ENCODE measurements at places on chromosomes 11 and 22. TPM values are rescaled to one million over a fixed set of nuclear protein-coding genes. Genes with fewer than 3 reads are reported as not detected.
A peak's percentile ranks its signal among the peaks of the same experiment; 100 is the strongest.

GRCh38 chr22:28599693-28600092 is 79.9 kb downstream of the TTC28 start:
- no peak for DNase-seq

The CALCA gene
- total RNA-seq: not detected

- no peak for DNase-seq
Observed at GRCh38 chr22:17789379-17790200, 15.3 kb upstream of the BID start.

DNA sequence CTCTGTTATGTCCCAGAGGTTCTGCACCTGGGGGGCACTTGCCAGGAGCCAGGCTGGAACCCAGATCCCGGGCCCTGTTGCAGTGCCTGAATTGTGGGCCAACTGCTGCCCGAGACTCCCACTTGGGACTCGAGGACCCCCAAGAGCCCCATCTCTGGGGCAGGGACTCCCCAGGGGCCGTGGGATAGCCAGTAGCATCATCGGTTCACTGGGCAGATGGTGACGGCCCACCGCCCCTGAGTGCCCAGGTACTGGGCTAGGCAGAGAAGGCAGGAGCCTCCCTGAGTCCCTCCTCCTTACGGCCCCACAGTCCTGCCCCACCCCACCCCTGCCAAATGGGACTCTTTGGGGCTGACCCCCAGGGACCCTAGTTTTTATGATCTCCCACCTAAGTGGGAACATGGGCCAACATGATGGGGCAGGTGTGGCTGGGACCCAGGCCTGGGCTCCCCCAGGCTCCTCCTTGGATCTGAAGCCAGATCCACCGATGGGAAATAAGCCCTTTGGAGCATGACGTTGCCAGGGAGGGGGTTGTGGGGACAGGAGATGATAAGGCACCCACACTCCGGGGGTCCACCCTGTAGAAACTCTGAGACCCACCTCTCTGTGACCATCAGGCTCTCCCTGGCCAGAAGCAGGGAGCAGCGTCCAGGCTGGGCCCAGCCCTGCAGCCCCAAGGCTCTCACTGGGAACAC is 94.5 kb upstream of the FGF3 start:
- no peak for DNase-seq

- no peak for DNase-seq
Observed at GRCh38 chr11:873706-874105, 31.1 kb downstream of the TSPAN4 start.

GRCh38 chr11:105821372-105821771 is 200.7 kb downstream of the MSANTD4 start:
- no peak for DNase-seq

GRCh38 chr11:102453302-102453695 is 734 bp upstream of the TMEM123 start:
- no peak for DNase-seq

DNA sequence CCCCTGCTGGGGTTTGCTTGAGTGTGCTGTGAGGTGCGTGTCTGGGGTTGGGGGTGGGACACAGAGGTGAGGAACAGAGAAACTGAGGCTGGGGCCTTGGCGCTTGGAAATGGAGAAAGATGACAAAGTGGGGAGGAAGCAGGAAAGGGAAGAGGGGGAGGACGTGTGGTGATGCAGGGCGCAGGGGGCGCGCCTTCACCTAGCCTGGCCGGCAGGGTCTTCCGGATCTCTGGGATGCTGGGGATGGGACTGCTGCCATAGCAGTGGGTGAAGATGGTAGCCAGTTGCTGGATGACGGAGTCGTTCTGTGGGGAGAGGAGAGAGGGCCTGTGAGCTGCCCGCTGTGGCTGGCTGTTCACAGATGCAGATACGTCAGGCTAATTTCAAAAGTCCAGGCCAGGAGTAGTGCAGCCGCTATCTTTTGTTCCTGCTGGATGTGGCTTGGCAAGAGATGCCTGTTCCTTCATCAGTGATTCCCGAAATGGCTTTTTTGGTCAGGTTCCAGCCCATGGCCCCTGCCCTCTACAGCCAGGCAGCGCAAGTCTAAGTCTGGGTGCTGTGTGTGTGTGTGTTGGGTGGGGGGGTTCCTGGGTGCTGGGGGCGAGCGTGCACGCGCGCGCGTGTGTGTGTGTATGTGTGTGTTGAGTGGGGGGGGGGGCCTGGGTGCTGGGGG is 54.8 kb downstream of the NAT10 start:
- no peak for DNase-seq

The FLRT1 gene
- total RNA-seq: not detected

GRCh38 chr11:114252767-114253166 is 43.4 kb upstream of the NNMT start:
- no peak for DNase-seq

GRCh38 chr11:75615751-75616150 is 53.1 kb downstream of the MAP6 start:
- no peak for DNase-seq

- no peak for DNase-seq
Observed at GRCh38 chr11:104094576-104094975, 58.1 kb downstream of the DDI1 start.

- DNase-seq: no peak
Observed at GRCh38 chr11:804599-804964, 449 bp downstream of the PIDD1 start.

DNA sequence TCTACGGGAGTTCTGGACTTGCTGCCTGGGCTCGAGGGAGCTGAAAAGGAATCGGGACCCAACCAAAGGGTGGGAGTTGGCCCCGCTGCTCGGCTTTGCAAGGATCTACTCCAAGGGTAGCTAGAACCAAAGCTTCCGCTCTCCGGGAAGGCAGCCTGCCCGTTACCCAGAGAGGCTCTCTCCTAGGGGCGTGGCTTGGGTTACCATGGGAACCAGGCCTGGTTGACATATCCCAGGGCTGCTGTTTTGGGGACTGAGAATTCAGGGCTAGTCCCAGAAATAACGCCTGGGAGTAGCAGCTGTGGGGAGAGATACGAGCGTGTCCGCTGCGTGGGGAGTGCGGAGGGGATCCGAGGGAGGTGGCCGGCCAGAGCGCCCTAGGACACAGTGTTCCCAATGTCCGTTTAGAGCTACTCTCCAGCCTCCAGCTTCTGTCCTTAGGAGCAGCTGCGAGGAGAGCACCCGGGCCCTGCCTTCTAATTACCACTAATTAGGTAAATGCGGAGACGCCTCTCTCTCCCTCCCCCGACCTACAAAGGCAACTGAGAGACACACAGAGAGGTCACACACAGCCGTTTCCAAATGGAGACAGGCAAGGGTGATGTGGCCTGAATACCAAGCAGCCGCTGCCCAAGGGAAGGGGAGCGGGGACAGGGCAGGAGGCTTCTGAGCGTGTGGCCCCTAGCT is 141.6 kb upstream of the CADM1 start:
- no peak for DNase-seq

The SLCO2B1 gene
- not detected for total RNA-seq

GRCh38 chr11:62391642-62392425 is 27.0 kb upstream of the SCGB1A1 start:
- DNase-seq: no peak

The ACTN3 gene
- total RNA-seq: not detected

- DNase-seq: no peak
Observed at GRCh38 chr11:104679258-104679657, 219.0 kb downstream of the CASP12 start.

DNA sequence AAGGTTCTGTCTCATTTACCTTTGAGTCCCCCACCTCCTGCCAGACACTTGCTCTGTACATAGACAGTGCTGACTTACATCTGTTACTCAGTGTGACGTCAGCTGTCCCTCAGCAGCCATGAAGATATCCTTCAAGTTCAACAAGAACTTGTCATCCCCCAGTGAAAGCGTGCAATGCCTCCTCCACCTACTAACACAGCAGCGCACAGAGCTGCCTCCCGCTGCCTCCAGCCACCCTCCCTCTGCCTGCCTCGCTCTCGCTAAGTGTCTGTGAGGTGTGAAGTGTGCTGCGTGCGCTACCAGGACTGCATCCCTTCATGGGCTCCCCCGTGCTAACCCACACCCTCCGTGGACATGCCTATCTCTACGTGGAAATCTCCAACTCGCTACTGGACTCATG is 621.4 kb downstream of the BRD1 start:
- peak; percentile 29 for DNase-seq

The TNNT3 gene
- 7.6 TPM for total RNA-seq

DNA sequence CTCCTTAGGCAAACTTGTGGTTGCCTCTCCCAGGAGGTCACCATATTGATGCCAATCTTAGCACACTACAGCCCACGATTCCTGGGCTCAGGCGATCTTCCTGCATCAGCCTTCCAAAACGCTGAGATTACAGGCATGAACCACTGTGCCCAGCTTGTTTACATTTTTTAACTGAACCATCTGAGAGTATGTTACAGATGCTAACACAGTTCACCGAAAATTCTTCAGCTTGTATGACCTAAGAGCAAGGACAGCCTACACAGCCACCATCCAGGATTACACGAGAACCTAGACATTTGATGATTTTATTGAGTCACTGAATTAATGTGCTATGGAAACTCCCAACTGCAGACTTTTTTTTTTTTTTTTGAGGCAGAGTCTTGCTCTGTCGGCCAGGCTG is 5.8 kb upstream of the LGALS1 start:
- DNase-seq: no peak

GRCh38 chr11:122101625-122102291 is 14.3 kb downstream of the BLID start:
- DNase-seq: no peak

DNA sequence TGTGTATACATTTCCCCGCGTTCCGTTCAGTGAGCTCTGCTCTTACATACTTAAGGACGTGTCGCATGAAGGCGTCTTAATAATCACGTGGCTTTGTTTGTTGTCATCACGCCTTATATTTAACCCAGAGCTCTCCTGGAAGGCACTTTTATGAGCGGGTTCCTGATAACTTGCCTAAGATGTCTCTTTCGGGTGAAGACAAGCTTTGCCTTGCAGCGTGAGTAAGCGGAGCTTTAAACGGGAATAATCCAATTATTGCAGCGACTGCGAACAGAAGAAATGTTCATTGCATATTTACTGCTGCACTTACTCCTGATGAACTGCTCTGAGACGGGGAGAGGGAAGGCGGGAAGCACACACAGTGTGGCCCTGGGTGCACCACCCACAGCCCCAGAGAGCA is 1128.2 kb downstream of the BRD1 start:
- no peak for DNase-seq

The LRRC51 gene
- total RNA-seq: 4.0 TPM
